Right ventricle myocardium superior (tissue), 1 donor: ENCODE measurements at places on chromosomes 3 and 15. TPM values are rescaled to one million over a fixed set of nuclear protein-coding genes. Genes with fewer than 3 reads are reported as not detected.

DNA sequence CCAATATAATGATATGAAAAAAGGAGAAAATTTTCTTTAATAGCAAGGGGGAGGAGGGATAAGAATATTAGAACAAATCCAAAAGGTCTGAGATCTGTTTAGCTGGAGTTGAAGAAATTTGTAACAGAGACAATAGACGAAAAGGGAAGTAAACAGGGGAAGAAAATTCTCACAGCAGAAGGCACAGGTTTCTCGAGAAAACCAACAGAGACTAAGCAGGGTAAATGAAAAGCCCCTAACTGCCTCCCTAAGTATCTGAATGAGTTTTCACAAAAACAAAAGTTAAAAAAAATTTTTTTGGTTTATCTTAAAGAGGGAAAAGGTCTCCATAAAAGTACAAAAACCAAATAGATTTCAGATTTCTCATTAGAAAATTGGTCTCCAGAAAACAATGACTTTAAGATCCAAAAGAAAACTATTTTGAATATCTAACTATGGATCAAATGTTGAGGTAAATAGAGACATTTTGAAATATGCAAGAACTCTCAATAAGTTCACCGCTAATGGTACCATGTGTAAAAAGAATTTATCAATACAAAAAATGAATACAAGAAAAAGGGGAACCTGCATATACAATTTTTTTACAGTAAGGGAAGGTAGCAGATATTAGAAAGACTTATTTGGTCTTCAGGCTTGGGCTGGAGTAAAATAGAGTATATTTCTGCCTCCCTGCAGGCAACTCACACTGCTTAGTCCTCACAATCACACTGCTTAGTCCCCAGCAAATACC lies 23.9 kb upstream of the NEK10 start:
- DNase-seq, result no peak

- DNase-seq, result no peak
Observed at GRCh38 chr3:64444490-64445108, 219.3 kb upstream of the PRICKLE2 start.

DNA sequence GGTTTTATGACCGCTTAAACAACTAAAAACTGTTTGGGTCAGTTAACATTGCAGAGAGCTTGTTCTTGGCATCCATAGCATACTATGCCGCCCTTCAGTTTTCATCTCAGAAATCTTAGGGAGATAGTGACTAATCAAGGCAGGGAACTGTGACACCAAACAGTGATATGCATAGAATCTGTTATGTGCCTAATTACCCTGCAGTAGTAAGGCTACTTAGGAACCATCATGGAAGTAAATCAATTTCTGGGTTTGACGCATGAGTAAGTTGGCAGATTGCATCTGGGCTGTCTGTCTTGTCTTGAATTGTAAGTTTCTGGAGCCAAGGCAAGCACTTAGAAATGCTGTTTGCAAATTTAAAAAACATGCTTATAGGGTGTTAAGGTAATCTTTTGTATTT lies 22.5 kb downstream of the KCTD6 start:
- DNase-seq, result no peak

- no peak for DNase-seq
Observed at GRCh38 chr3:136075811-136076210, 110.3 kb downstream of the PPP2R3A start.

CLN6 gene
- total RNA-seq, result 6.9 TPM

DNA sequence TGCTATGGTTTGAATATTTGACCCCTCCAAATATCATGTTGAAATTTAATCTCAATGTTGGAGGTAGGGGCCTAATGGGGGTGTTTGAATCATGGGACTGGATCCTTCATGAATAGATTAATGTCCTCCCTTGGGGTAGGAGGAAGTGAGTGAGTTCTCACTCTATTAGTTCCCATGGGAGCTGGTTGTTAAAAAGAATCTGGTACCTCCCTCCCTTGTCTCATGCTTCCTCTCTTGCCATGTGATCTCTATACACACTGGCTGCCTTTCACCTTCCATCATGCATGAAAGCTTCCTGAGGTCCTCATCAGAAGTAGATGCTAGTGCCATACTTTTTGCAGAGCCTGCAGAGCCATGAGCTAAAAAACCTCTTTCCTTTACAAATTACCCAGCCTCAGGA lies 177.7 kb upstream of the MCTP2 start:
- no peak for DNase-seq

DNA sequence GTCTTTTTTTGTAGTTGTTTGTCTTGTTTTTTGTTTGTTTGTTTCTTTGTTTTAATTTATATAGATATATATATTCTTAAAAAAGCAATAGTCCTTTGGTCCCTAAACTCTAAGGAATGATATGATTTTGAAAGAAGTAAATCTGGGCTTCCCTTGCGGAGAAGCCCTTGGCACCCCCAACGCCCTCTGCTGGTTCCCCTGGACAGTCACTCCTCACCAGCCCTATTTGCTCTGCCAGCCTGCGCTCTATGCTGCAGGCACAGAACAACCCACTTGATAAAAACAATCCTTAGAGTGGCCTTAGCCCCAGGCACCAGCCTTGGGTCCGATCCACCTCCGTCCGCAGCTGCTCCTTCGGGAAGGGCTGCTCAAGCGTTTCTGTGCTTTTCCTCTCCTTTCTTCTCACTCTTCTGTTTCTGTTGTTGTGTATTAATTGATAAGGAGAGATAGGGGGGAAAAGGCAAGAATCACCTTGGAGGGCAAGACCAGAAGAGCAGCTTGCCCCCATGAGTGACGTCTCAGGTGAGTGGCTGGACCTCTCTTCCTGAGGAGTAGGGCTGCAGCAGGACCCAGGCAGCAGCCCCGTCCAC lies 13.7 kb upstream of the PARP6 start:
- peak; percentile 56 for DNase-seq

ACTRT3 gene
- total RNA-seq, result 0.59 TPM

DNA sequence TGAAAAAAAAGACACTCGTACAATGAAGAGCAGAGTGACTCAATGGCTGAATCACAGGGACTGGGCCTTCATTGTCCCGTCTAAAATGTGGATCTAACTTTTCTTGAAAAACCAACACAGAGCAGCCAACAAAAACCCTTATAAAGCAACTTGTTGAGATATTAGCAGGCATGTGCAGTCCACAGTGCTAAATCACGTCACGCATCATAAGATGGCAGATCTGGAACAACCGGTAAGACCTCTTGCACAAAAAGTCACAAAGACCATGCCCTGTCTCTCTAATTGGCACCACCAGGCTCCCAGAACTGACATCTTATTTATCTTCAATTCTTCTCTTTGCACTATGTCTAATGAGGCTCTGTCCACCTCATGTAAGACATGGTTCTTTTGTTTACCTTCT lies 177.0 kb downstream of the MAGI1 start:
- DNase-seq, result no peak

TBCCD1 gene
- total RNA-seq, result 6.2 TPM

DNA sequence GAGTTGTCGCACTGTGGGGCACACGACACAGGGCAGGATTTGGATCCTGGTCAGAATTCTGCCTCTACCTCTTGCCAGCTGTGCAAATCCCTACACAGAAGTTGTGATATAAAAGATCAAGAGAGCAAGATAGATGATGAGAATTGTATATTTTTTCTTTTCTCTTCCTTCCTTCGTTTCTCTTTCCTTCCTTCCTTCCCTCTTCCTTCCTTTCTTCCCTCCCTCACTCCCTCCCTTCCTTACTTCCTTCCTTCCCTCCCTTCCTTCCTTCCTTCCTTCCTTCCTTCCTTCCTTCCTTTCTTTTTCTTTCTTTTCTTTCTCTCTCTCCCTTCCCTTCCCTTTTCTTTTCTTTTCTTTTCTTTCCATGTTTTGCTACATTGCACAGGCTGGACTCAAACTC lies 12.0 kb upstream of the AHSG start:
- no peak for DNase-seq

- no peak for DNase-seq
Observed at GRCh38 chr15:38758043-38758442, 193.4 kb upstream of the RASGRP1 start.

DNA sequence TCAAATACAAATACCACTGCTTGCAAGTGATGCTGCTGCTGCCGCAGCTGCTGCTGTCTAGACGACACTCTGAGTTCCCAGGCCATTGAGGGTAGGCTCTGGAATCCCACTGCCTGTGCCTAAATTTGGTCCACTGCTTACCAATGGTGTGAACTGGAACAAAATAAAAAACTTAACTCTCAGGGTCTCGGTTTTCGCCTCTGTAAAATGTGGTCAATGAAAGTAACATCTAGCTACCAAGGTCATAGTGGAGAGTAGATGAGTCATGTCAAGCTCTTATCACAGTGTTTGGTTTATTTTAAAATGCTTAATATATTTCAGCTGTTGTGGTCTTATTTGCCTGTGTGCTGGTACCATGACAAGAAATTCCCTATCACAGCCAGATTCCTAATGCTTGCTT lies 299.3 kb downstream of the CLSTN2 start:
- no peak for DNase-seq

DNA sequence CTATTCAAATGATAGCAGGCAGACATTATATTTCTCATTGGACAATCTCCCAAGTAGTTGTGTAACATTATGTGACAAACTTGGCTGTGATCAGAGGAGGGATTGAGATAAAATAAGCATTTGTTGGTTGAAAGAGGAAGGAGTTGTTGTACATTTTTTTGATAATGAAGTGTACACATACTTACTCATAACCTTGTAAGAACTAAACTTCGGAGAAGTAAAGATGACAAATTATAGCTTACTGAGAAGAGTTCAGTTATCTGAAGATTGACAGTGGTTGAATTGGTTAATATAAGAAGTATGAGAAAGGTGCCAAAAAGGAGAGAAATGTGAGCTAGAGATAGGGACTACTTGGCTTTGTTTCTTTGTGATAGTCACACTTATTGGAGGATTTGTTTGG lies 32.6 kb downstream of the STT3B start:
- DNase-seq, result no peak

GRCh38 chr15:72184165-72184811 lies 13.3 kb downstream of the GRAMD2A start:
- DNase-seq, result no peak

ZNF662 gene
- total RNA-seq, result 3.3 TPM
